ENCODE measurements at places on chromosomes 11 and 22.

DNA sequence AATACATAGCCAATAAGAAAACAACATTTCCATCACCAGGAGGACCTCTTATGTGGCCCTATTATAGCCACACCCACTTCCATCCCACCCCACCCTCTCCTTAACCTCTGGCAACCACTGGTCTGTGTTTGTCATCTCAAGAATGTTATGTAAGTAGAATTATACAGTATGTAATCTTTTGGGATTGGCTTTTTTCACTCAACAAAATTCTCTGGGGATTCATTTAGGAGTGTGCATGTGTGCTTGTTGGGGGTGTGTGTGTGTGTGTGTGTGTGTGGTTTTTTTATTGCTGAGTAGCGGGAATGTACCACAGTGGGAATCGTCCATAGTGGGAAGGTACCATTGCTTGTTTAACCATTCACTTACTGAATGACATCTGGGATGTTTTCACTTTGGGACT is 5.2 kb downstream of the KCNJ5 start:
- no peak for DNase-seq

DNA sequence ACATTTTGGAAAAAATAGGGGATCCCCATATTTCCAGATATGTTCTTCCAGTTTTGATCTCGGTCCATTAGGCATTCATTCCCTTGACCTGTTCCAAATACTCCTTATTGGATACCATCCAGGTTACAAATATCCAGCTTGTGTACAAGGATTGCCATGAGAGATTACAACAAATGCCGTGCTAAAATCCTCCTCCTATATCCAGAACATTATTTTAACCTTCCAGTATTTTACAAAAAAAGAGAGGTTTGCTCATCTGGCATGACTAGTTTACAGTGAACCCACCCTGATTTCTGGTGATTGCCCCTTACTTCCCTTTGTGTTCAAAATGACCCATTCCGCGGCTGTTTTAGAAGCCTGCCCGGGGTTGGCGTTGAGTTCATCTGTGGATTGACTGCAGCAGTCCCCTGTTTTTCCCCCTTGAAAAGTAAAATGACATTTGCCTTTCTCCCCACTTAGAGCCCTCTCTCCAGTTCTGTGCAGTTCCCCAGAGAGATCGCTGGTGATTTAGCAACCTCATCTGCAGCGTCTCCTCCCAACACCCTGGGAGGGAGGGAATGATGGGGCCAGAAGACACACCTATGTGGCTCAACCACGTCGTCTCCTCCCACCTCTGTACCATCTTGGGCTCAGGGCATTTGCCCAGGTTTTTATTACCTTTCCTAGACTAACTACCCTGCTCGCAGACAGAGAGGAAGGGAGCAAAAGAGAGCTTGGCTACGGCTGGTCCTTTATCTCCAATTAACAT is 73.6 kb downstream of the DSCAML1 start:
- DNase-seq = peak; percentile 76

GRCh38 chr11:57566905-57567514 is 462 bp downstream of the UBE2L6 start:
- DNase-seq = no peak

DNA sequence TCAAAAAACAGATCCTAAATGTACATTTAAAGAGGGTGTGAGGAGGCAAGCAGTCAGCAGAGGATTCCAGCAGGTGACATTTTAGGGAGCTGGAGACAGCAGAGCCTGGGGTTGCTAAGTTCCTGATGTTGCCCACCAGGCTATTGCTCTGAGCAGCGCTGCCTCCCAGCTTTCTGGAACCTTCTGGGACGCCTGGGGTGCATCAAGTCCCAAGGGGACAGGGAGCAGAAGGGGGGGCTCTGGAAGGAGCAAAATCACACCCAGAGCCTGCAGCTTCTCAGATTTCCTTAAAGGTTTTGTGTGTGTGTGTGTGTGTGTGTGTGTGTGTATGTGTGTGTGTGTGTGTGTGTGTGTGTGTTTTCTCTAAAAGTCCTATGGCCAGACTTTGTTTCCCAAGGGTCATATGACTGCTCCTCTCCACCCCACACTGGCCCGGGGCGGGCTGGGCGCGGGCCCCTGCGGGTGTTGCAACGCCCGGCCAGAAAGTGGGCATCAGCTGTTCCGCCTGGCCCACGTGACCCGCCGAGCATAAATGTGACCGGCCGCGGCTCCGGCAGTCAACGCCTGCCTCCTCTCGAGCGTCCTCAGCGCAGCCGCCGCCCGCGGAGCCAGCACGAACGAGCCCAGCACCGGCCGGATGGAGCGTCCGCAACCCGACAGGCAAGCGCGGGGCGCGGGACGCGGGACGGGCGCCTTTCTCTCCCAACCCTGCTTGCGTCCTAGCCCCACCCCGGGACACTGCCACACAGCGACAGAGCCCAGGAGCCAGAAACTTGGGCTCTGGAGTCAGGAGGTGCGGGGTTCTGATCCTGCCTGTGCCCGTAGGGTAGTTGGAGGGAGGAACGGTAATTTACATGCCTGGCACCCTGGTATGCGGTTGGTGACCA is at the start of gene HMOX1:
TSS of gene HMOX1 (plus strand) at position 560 of the 887 bp plus-strand sequence. CDS start at position 638, 78 bp downstream.
- peak; percentile 55 for DNase-seq

GRCh38 chr11:78209478-78209877 is 20.8 kb downstream of the USP35 start:
- no peak for DNase-seq

DNA sequence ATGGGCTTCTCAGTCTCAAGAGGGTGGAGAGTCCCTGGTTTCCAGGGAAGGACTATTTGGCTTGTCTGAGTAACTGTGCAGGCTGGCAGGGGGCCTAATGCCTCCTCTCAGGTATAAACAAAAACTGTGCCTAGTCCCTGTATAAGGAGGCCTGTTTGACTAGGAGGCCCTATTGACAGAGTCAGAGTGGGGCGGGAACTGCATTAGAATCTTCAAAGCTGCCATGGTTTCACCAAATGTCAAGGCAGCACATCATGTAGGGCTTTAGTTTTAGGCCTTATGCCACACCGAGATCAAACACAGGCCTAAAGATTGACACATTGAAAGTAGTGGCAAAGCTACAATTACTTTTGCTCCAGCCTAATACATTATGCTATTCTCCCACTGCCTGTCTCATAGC is 611.5 kb upstream of the B3GAT1 start:
- DNase-seq = no peak

GRCh38 chr22:17218341-17218740 is 894 bp downstream of the ADA2 start:
- DNase-seq = no peak

DNA sequence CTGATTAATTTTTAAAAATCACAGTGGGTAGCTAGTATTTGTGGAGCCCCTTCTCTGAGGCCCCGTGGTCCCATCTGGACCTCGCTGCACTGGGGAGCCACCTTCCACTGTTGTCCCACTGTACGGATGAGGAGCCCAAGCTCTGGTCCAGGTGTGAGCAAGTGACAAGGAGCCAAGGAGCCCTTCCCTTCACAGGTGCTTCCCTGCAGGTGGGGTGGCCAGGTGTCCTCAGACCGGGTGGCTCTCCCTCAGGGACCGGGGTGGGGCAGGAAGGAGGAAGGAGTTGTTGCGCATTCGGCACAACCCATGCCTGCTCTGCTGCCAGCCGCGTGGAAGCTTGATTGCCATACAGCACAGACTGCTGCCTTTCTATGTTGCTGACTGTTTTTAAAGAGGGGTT is 10.4 kb upstream of the SEPTIN5 start:
- DNase-seq = no peak

DNA sequence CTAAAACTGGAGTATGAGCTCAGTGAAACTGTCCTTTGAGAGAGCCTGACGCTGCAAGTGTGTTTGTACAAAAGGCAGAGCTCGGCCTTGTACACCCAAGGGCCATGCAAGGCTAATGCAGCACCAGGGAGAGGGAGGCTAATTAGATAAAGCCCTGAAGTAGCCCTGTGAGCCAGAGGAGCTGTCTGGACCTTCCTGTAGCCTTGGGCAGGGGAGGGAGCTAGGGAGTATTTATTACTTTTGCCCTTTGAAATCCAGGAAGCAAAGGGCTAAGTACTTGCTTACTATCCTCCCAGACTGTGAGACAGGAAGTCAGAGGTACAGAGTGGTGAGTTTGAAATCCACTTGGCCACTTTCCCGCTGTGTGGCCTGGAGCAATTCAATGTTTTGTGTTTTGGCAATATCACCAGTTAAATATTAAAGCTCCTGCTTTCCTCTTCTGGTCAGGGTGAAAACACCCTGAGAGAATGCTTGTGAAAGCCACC is 10.2 kb upstream of the LDHA start:
- DNase-seq = no peak

DNA sequence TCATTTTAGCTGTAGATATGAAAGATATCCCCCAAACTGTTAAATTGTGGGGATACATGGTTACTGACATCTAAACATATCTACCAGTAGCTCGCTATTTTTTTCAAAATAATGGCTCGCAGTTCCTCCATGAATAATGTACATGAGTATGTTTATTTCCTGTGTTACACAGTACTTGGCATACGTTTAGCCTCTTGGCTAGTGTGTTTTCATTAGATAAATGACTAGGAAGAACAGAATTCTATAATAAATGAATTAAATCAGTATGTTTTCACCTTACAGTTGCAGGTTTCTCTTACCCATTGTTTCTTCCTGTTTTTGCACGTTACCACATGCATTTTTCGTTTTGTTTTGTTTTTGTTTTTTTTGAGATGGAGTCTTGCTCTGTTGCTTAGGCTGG is 21.8 kb downstream of the RNF169 start:
- DNase-seq = no peak

- DNase-seq = no peak
Observed at GRCh38 chr11:83115551-83115950, 41.4 kb upstream of the PCF11 start.

DNA sequence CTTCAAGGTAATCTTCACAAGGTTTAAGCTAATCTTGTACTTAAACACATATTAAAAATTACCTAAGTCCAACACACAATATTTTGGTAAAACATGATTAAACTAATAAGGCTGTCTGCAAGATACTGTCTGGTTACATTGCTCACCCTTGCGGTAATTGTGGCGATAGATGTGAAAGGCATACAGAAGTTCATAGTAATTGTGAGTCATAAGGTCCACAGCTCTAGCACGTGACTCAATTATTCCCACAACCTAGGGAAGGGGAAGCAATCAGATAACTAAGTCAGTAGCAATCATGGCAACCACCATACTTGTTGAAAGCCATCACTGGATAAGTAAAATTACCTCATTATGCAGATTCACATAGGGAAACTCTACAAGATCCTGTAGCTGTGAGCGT is 30.5 kb upstream of the FNBP4 start:
- DNase-seq = no peak
